Hematopoietic multipotent progenitor cell (in vitro differentiated cells): ENCODE measurements at places on chromosomes 13 and 19. TPM values are rescaled to one million over a fixed set of nuclear protein-coding genes. Genes with fewer than 3 reads are reported as not detected.

DNA sequence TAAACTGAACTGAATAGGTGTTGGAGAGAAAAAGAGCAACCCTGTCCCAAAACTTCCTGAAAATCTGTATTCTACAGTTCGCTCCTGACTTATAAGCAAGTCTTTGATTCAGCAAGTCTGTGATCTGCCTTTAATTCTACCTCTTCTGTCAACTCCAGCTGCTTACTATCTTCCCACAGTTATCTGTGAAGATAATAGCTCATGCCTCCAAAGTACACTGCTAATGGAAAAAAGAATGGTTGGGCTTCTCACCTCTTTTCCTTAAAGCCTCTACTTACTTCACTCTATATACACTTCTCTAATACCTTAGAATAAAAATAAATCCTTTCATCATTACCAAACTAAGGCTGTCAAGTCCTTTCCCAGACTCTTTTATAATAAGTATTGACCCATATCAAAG is 391.5 kb upstream of the MIR17HG start:
- DNase-seq, result no peak

DNA sequence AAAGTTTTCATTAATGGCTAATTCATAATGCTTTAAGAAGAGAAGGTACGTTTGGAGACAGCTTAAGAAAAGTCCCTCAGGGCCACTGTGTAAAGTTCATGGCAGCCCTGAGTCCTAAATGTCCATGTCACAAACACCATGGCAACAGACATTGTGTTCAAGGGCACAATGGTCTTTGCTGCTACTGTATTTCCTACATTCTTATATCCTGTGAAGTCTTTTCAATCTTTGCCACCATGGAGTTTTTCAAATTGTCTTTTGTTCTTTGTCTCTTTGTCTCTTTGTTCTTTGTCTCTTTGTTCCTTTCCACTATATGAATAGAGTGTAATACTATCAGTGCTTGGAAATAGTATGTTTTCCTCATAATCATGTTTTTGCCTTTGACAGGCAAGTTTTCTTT is 178.8 kb downstream of the VWA8 start:
- DNase-seq, result no peak

DNA sequence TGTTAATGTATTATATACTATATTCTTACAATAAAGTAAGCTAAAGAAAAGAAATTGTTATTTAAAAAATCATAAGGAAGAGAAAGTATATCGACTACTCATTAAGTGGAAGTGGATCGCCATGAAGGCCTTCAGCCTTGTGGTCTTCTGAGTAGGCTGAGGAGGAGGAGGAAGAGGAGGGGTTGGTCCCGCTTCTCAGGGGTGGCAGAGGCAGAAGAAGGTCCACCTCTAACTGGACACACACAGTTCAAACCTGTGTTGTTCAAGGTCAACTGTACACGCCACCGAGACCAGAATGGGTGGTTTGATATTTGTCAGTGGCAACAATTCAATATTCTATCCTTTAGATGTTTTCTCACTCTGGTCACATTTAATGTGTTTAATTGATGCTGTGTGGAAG is 67.2 kb downstream of the ALOX5AP start:
- DNase-seq, result no peak

GRCh38 chr13:48175185-48175584 is 57.8 kb upstream of the ITM2B start:
- no peak for DNase-seq

DNA sequence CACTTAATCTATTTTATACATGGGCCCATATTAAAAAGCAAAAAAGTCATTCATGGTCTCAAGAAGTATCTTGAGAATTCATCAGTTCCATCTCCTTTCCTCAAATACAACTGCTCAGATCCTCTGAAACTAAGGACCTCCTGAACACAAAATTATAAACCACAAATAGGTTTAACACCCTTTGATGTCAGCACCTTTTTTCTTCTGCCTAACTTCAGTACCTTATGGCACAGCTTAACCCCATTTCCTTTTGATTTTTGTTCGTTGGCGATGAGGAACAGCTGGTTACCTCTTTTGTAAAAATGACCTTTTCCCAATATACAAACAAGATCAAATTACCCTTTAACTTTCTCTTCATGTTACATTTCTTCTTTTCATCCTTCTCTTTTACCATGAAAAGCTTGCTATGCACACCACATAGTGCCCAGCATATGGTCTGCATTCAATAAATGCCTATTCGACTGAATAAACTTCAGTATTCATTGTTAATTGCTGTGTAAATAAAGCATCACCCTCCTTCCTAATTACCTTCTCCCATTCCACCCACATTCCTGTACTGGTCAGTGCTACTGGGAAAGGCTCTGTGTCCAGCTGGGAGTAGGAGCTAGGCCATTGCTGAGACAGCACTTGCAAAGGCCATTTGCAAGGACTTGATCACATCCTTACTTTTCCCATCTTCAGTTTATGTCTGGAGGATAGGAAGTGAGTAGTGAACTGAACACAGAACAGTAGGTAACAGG is 317.9 kb downstream of the SHISA2 start:
- no peak for DNase-seq

DNA sequence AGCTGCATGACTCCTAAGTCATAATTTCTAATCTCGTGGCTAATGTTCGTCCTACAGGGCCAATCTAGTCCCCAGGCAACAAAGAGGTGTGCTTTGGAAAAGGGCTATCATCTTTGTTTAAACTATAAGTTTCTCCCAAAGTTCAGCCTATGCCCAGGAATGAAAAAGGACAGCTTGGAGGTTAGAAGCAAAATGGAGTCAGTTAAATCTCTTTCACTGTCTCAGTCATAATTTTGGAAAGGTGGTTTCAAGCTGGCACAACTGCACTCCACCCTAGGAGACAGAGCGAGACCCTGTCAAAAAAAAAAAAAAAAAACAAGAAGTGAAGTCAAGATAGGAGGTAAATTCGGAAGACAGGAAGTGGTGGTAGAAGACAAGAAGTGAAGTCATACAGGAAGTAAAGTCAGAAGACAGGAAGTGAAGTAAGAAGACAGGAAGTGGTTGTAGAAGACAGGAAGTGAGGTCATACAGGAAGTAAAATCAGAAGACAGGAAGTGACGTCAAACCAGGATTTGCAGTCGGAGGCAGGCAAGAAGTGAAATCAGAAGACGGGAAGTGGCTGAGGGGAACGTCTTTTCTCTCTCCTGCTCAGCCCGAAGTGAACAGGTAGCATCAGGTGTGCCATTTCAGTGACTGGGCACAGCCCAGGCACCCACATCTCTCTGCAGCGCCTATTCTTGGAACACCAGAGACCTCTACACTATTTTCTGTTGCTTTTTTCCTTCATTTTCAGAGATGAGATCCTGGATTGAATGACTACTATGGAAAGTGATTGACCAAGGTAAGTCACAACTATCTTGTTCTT is 32.2 kb downstream of the GP6 start:
- peak; percentile 50 for DNase-seq

GRCh38 chr13:113337556-113337955 is 26.4 kb downstream of the GRTP1 start:
- no peak for DNase-seq

DNA sequence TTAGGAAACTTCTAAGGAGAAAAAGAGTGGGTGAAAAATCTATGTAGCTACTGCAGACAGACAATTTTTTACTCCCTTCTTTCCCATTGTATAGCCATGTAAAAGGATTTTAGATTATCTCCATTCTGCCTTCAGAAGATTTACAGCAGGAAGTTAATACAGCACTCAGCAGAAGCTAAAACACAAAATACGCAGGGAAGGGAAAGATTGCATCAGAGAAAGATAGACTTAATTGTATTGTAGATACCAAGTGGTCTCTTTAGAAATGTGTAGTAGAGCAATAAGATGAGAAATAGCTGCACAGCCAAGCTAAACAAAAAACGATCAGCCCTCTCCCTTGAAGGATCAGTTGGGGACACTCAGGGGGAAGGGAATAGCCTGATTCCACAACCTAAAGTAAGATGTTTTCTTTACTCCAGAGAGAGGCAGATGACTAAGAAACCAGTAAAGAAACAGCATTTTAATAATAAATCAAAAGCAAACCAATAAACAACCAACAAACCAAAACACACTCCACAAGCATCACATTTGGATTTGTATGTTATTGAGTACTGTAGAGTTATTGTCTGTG is 236.7 kb upstream of the SLITRK1 start:
- DNase-seq, result no peak

- DNase-seq, result no peak
Observed at GRCh38 chr19:10033614-10034013, 20.3 kb downstream of the RDH8 start.

DNA sequence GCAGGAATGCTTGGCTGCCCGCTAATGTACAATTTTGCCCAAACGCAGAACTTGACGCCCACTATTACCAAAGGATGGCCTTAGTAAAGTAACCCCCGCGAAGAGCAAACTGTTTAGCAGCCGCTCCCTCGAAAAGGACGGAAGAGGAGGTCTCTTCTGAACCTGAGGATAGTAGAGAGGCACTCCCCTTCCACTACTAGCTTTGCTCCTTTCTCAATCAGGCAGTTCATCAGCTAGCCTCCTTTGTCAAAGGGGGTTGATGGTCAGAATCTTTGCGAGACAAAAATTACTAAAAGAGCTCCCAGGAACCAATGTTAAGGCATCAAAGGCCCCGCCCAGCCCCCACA is 534 bp downstream of the CAB39L start:
- no peak for DNase-seq

GRCh38 chr13:52906122-52906903 is 57.9 kb upstream of the PCDH8 start:
- no peak for DNase-seq

DNA sequence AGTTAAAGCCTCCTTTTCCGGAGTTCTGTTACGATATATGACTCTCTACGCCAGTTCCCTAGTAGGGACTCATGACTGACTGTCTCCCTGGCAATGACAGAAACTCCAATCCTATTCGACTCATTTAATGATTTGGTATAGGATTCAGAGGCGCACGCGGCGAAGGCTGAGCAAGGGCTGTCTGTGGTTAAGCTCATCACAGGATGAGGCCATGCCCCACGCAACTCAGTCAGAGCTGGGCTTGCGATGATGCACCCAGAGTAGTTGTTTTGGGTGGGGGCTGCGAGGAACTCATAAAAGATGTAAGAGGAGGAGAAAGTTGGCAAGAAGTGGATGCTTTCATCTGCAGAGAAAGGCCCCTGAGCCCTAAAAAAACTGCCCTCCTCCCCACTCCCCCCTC is 468 bp upstream of the SERTM1 start:
- no peak for DNase-seq

DNA sequence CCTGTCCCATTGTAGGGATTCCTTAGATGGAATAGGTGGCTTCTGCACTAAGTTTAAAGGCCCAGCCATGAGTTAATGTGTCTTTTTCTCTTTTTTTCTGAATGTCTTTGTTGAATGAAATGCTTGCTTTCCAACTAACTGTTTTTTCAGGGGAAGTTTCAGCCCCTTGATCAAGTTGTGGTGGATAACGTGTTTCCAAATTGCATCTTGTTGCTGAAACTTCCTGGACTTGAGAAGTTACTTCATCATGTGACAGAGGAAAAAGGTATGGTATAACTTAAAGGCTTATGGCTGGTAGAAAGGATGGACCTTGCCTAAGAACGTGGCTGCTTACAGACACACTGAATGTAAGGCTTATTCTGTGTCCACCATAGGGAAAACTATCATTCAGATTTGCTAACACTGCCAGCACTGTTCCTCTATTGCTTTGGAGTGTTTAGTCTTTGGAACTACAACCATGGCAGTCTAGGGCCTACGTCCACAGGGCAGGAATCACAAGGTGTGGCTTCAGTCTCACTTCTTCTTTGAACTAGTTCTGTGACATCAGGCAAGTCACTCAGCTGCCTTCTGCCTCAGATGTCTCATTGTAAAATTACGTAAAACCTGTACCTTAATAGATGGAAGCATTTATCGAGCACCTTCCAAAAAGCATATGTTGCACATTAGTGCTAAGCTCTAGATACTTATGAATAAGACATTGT is 25.3 kb downstream of the RNASEH2B start:
- no peak for DNase-seq

- DNase-seq, result no peak
Observed at GRCh38 chr13:24802074-24802473, 38.1 kb downstream of the RNF17 start.

DNA sequence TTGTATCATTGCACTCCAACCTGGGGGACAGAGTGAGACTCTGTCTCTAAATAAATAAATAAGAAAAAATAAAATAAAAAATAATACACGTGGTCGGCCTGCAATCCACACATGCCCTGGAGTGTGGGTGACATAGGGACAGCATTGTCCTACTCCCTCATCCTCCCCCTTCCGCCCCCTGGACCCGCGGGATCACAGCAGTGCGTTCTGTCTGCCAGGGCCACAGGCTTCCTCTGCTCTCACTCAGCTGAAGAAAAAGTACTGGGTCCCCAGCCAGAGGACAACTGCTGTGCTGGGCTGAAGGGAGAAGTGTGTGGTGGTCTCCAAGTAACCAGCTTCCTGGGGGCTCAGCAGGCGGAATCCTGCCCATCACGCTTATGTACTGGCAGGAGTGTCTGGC is 6.3 kb downstream of the BCAT2 start:
- no peak for DNase-seq

GRCh38 chr13:71054358-71054757 is 812.6 kb downstream of the DACH1 start:
- DNase-seq, result no peak

DNA sequence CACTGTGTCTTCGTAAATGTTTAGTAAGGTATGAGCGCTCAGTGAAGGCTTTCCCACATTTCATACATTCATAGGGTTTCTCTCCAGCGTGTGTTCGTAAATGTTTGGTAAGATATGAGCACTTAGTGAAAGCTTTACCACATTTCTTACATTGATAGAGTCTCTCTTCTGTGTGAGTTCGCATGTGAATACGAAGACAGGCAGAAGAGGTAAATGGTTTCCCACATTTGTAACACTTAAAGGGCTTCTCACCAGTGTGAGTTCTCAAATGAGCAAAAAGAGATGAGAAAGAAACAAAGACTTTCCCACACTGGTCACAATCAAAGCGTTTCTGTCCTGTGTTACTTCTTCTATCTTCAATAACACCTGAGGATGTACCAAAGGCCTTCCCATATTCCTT is 31.3 kb downstream of the ZNF560 start:
- DNase-seq, result no peak

DNA sequence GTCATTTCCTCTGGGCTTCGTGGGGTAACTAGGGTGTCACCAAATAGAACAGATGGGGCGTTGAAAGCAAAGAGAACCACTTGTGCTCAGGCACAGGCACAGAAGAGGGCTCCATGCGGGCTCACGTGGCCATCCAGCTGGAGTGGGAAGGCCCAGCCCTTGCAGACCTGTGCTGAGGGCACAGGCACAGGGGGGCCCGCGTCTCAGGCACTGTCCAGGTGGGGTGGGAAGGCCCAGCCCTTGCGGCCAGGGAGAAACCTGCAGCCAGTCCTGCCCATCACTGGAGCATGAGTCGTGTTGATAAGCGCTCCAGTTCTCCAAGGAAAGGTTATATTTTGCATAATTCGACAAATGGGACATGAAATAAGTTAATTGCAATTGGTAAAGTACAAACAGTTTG is 57.5 kb downstream of the SLC7A9 start:
- no peak for DNase-seq

PNMA8B gene
- 0.81 TPM for total RNA-seq

MBOAT7 gene
- 270 TPM for total RNA-seq

TSPAN16 gene
- total RNA-seq, result under 0.01 TPM

CALR3 gene
- not detected for total RNA-seq

SUGT1 gene
- 12.9 TPM for total RNA-seq

SLC15A1 gene
- total RNA-seq, result not detected

ERICH6B gene
- total RNA-seq, result not detected
